ENCODE measurements at places on chromosomes 1 and 21.

- DNase-seq: no peak
Observed at GRCh38 chr21:29786496-29787360, 153.1 kb downstream of the GRIK1 start.

- no peak for DNase-seq
Observed at GRCh38 chr1:50702395-50702794, 257.7 kb downstream of the FAF1 start.

DNA sequence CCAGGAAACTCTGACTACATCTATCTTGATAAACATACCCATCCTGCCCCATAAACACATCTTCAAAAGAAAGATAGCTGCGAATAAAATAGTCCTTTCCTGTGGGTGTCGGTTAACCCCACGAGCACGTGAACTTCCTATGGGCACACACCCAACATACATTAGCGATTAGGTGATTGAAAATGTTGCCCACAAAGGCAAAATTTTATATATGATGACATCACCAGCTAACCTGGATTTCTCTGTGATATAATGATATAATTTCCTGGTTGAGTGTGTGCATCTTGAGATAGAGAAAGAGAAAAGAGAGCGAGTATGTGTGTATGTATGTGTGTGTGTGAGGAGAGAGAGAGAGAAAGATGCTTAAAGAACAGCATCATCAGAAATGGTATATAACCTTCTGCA is 296.1 kb downstream of the PTPRC start:
- no peak for DNase-seq

GRCh38 chr1:12015001-12015491 is 4.3 kb upstream of the MIIP start:
- no peak for DNase-seq

GRCh38 chr1:154589780-154590179 is 18.2 kb downstream of the ADAR start:
- DNase-seq: no peak

- no peak for DNase-seq
Observed at GRCh38 chr1:50426108-50426700, 3.0 kb upstream of the DMRTA2 start.
